ENCODE measurements at places on chromosomes 11 and 22.

- DNase-seq = no peak
These were observed 71.1 kb downstream of the NCAPD3 start for GRCh38 chr11:134152696-134153095.

DNA sequence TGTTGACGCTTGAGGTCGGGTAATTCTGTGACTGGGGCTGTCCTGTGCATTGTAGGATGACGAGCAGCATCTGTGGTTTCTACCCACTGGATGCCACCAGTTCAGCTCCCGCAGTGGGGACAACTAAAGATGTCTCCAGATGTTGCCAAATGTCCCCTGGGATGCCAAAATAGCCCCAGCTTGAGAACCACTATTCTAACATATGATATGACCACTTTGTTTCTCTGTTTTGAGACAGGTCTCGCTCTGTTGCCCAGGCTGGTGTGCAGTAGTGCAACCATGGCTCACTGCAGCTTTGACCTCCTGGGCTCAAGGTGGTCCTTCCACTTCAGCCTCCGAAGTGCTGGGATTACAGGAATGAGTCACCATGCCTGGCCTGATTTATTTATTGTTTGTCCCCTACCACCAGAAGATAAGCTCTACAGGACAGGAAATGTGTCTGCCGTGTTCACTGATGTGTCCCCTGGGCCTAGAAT, 4.4 kb upstream of the MEN1 start:
- DNase-seq = no peak

- DNase-seq = no peak
These were observed 4.5 kb downstream of the CNTF start for GRCh38 chr11:58626934-58627483.

- no peak for DNase-seq
These were observed 13.6 kb downstream of the PLA2G6 start for GRCh38 chr22:38167988-38168407.

DNA sequence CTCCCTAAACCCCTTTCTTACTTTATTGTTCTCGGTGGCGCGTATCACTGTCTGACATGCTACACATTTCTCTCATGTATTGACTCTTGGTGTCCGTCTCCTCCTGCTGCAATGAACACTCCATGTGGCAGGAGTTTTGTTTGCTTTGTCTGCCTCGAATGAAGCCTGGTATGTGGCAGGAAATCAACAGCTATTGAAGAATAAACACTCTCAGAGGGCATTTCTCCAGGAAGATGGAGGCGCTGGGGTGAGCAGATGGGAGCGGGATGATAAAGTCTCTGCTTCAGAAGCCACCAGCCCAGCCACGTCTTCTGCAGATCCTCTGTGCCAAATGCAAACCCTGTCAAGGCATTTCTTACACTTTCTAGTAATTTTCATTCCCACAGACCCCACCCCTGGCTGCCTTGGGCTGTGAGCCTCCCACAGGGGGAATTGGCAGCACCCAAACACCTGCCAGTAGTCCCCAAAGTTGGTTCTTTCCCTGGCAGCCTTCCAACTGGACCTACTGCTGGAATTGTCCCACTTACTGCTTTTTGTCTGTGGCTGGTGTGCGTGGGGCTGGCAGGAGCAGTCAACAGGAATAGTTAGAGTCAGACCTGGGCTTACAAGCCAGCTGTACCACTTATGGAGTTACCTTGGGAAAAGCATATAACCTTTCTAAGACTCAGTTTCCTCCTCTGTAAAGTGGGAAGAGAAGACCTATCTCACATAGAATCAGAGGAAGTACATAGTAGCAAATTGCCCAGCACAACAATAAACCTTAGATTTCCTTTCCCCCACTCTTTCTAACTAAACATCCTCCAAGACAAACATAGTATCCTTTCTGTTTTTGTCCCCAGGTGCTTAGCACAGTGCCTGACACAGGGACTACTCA, 13.3 kb upstream of the IL10RA start:
- no peak for DNase-seq

Measured in CMK (cell line).